ENCODE measurements at places on chromosomes 12 and 14.
A peak's percentile ranks its signal among the peaks of the same experiment; 100 is the strongest.

GRCh38 chr12:47328831-47329545 is 249.2 kb upstream of the AMIGO2 start:
- no peak for DNase-seq

GRCh38 chr12:112122823-112123690 is 2.3 kb upstream of the TRAFD1 start:
- no peak for DNase-seq

GRCh38 chr12:103851127-103851526 is 10.1 kb upstream of the NT5DC3 start:
- DNase-seq = no peak

- DNase-seq = no peak
Observed at GRCh38 chr14:101286271-101287018, 274.9 kb upstream of the DIO3 start.

- no peak for DNase-seq
Observed at GRCh38 chr12:115433014-115433634, 749.1 kb upstream of the TBX3 start.

DNA sequence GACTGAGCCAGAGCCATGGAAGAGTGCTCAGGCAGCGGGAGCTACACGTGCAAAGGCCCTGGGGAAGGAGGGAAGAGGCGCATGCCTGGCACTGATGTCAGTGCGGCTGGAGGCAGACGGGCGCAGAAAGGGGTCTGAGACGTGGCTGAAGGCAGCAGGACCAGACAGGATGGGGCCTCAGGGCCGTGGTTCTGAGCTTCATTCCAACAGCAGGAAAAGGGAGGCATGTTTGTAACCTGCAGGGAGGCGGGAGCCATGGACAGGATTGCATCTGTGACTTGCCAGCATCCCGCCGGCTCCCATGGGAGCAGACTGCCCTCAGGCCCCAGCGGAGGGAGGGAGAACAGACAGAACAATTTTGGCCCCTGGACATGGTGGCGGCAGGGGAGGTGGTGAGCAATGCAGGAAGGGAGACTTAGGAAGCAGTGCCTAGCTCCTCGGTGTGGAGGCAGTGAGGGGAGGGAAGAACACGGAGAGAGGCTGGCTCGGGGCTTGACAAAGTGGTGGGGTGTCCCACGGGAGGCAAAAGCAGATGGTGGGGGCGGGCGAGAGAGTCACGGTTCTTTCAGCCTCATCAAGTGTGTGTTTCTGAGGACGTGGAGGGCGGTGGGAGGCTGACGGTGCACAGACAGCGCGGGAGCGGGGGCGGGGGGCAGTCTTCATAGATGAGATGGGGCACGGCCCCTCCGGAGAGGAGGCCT is 33.3 kb upstream of the INF2 start:
- DNase-seq = no peak

- no peak for DNase-seq
Observed at GRCh38 chr14:93295541-93296220, 37.2 kb downstream of the BTBD7 start.

- no peak for DNase-seq
Observed at GRCh38 chr14:69241577-69241976, 18.4 kb upstream of the GALNT16 start.

GRCh38 chr14:73763396-73763795 is 49.2 kb upstream of the PNMA1 start:
- no peak for DNase-seq

DNA sequence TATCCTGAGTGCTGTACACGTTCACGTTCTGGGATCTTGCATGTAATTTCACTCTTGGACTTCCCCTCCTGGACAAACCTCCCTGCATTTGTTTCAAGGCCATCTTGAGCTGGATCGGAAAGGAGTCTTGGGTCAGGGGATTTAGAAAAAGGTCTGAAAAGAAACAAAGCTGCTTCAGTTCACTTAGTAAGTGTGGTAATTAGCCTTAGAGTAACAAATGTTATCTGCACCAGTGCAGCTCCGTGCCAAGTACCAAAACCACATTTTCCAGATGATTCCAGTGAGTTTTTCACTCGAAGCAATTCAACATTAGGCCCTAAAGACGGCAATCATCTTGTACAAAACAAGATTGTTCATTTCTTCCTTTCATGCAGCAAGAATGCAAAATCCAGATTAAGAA is 39.4 kb upstream of the ATXN2 start:
- no peak for DNase-seq

DNA sequence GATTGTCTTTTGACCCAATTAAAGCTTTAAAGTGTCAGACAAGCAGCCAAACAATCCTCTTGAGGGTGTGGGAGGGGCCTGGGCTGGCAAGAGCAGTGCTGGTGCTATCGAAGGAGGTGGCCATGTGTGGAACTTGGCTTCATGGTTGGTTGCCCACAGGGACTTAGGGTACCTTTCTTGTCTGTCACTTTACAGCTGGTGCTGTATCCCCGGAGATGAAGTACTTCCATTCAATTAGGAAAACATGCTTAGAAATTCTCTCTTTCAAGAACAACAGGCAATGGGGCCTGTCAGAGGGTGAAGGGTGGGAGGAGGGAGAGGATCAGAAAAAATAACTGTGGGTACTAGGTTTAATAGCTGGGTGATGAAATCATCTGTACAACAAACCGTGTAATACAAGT is 86.5 kb downstream of the DAAM1 start:
- peak; percentile 2 for DNase-seq

DNA sequence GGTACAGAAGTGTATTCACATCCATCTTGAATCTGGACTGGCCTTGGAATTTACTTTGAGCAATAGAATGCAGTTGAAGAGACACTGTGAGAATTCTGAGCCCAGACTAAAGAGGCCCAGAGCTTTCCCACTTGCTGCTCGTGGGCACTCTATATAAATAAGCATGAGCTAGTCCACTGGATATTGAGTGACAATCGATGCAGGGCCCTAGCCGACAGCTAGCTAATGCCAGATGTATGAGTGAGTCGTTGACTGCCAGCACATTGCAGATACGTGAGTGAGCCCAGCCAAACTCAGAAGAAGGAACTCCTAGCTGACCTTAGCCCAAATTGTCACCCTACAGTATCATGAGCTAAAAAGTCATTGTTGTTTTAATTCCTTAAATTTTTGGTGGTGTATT is 24.9 kb downstream of the NAV3 start:
- DNase-seq = no peak

DNA sequence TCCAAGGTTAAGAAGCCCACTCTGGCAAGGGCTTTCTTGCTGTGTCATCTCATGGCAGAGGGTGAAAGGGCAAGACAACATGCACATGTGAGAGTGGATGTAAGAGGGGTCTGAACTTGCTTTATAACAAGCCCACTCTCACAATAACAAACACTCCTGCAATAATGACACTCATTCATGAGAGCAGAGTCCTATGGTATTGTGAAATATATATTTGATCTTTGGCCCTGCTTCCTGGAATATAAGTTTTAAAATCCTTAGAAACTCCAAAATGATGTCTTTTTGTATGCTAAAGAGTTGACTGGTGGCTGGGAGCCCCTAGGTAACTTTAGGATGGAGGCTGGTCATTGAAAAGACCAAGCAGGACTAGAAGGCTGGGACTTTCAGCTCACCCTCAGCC is 51.8 kb downstream of the TSPAN8 start:
- DNase-seq = no peak

DNA sequence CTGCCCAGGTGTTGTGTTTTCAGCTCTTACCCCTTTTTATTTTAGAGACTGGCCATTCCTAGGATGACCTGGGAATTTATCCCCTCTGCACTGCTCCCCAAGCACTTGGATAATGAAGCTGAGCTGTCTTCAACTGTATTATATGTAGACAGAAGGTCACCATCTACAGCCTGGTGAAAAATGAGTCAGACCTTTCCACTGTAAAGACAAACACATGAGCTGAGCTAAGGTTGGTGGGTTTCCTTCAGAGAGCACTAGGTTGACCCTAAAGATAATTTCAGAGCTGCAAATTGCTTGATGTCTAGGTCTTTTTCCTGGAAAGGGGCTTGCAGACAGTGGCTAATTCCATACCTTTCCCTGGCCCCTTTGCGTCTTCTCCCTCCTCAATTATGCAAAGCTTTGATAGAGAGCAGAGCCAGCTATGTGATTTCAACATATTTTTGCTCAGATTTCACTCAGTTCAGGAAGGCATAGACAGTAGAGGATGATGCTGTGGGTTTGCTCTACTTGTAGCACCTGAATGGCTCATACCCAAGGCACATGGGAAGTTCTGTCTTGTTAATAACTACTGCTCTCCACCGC is 9.2 kb upstream of the IKZF4 start:
- no peak for DNase-seq

DNA sequence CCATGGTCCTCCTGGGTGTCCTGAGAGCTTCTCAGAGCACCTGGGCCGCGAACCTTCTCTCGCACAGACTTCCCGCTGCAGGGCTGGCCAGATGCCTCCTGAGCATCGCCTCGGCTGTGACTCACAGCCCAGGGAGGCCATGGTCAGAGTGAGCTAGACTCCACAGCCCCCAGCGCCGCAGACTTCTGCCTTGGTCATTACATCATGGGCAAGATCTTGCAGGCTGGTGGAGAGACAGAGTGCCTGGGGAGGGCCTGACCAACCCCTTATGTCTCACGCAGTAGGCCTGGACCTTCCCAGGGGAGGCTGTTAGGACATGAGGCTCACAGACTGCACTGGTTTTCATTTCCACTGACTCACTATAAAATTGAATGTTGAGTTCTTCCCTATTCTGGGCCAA is 41.8 kb downstream of the SMOC1 start:
- DNase-seq = no peak

DNA sequence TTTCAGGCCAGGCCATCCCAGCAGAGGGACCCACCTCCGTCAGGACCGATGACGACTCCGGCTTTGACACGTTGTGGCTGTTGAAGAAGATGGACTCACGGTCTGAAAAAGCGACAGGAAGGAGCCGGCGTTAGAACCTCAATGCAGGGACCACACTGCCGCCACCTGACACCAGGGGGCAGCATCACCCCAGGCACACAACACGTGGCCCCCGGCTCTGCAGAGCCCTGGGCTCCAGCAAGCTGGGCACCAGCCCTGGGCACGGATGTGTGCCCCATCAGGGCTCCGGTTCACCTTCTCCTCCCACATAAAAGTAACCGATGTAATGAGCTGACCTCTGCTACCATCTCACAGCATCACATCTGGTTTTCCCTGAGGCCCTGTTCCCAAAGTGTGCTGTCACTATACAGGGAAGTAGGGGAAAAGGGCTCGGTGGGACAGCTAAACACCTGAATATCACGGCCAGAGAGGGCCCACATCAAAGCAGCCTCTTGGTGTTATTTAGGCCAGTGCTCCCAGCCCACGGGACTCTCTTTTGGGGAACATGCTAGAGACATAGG is 29.0 kb downstream of the CHGA start:
- DNase-seq = peak; percentile 75

DNA sequence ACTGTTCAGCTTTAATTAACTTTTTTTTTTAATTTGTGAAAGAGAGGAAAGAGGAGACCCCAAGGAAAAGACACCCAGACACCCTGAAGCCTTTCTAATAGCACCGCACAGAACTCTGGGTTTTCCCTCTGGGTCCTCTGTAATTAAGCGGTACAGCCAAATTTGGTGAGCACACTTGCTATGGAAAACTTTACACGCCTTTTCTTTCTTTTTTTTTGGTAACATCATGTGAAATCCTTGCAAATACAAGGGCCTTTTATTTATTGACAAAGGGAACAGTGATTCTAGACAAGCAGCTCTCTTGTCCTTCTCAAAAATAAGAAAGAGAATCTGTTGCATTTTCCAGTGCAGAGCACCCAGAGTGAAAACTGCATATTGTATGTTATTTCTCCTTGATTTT is 44.4 kb upstream of the CPM start:
- no peak for DNase-seq

DNA sequence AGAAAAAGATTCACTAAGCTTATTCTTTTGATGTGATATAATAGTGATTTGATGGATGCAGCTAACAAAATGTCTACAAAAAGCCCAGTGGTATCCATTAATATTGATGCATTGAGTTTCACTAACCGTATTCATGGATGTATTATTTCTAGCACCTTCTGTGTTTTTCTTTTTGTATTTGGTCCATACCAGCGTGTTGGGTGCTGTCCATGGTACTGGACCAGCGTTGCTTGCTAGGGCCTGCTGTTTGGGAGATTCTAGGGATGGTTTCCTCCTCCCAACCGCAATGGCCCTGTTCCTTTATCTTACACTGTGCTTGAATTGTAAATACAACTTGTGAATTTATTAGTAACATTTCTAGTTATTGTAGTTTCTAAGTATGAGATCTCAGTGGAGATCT is 31.7 kb downstream of the ANO4 start:
- no peak for DNase-seq

GRCh38 chr12:70831543-70831942 is 89.0 kb downstream of the PTPRR start:
- no peak for DNase-seq

DNA sequence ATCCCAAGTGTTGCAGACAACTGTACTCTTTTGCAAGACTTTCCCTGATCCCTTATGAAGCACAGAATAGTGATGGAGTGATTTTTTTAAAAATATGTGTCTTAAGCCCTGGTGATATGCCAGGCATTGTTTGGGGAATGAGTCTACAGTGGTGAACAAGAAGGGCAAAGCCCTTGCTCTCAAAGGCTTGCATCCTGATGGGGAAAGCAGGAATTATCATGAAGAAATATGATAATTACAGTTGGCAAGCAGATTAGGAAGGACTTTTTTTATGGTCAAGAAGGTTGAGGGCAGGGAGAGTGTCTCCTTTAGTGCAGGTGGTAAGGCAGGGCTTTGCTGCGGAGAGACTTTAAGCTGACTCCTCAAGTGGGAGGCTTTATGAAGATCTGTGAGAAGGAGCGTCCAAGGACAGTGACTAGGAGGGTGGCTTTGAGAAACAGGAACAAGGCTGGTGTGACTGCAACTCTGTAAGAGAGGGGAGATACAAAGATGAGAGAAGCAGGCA is 100.2 kb downstream of the SYNE2 start:
- DNase-seq = no peak

- no peak for DNase-seq
Observed at GRCh38 chr14:68471029-68471963, 321.6 kb downstream of the ZFP36L1 start.

DNA sequence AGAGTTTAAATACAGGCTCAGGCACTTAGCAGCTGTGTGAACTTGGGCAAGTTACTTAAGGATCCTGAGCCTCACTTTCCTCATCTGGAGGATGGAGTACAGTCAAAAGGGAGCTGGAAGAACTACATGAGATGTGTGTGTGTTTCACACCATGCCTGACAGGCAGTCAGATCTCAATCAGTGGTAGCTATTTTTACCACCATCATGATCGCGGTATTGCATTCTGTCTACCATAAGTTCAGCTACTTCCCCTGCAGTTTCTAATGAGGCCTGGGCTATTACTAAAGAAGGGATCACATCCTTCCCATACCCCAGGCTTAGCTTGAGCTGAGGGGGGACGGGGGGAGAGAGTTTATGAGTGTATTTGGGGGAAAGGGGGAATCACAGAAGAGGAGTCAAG is 7.0 kb downstream of the AQP6 start:
- no peak for DNase-seq

GRCh38 chr12:41514907-41515306 is 326.8 kb downstream of the PDZRN4 start:
- no peak for DNase-seq

DNA sequence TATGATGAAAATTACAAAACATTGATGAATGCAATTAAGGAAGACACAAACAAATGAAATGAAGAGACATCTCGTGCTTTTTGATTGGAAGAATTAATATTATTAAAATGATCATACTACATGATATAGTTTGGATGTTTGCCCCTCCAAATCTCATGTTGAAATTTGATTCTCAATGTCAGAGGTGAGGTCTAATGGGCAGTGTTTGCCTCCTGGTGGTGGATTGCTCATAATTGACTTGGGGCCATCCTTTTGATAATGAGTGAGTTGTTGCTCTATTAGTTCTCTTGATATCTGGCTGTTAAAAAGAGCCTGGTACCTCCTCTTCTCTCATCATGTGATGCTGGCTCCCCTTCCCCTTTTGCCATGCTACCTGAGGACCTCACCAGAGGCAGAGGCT is 56.7 kb downstream of the CD163L1 start:
- no peak for DNase-seq

- DNase-seq = no peak
Observed at GRCh38 chr14:65462411-65462810, 49.9 kb downstream of the FUT8 start.

Data from CD4-positive, alpha-beta T cell treated with Interleukin-15 for 4 hours (primary cell).